ENCODE measurements at places on chromosomes 16 and 17. TPM values are rescaled to one million over a fixed set of nuclear protein-coding genes. Genes with fewer than 3 reads are reported as not detected.

FSCN2 gene
- 1.0 TPM for total RNA-seq

FNDC8 gene
- total RNA-seq: not detected

NPIPA2 gene
- 1.4 TPM for total RNA-seq

- DNase-seq: no peak
- H3K4me1 ChIP-seq: no peaks in the 10 kb centered on the region
- no peak overlapping the region for H3K4me3 ChIP-seq
- no peaks in the 10 kb centered on the region for H3K27me3 ChIP-seq
- H3K27ac ChIP-seq: no peak overlapping the region
Measured at GRCh38 chr17:42472709-42473521, 14.2 kb downstream of the ATP6V0A1 start.

DNA sequence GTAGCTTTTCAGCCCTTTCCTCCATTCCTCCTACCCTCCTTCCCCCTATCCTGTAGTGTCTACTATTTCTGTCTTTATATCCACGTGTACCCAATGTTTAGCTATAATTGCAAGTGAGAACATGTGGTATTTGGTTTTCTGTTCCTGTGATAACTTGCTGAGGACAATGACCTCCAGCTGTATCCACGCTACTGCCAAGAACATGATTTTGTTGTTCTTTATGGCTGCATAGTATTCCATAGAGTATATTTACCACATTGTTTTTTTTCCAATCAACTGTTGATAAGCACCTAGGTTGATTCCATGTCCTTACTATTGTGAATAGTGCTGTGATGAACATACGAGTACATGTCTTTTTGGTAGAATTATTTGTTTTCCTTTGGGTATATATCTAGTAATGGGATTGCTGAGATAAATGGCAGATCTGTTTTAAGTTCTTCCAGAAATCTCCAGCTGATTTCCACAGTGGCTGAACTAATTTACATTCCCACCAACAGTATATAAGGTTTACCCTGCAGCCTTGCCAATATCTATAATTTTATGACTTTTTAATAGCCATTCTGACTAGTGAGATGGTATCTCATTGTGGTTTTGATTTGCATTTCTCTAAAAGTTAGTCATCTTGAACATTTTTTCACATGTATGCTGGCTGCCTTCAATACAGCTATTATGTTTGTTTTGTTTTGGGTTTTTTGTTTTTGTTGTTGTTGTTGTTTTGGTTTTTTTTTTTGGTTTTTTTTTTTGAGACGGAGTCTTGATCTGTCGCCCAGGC lies 10.9 kb upstream of the COPRS start:
- H3K27me3 ChIP-seq: no peaks in the 10 kb centered on the region
- no peak overlapping the region for H3K27ac ChIP-seq
- no peak for DNase-seq
- peaks cover 68% of the 10 kb centered on the region for H3K36me3 ChIP-seq
- no peak overlapping the region for H3K4me3 ChIP-seq

DNA sequence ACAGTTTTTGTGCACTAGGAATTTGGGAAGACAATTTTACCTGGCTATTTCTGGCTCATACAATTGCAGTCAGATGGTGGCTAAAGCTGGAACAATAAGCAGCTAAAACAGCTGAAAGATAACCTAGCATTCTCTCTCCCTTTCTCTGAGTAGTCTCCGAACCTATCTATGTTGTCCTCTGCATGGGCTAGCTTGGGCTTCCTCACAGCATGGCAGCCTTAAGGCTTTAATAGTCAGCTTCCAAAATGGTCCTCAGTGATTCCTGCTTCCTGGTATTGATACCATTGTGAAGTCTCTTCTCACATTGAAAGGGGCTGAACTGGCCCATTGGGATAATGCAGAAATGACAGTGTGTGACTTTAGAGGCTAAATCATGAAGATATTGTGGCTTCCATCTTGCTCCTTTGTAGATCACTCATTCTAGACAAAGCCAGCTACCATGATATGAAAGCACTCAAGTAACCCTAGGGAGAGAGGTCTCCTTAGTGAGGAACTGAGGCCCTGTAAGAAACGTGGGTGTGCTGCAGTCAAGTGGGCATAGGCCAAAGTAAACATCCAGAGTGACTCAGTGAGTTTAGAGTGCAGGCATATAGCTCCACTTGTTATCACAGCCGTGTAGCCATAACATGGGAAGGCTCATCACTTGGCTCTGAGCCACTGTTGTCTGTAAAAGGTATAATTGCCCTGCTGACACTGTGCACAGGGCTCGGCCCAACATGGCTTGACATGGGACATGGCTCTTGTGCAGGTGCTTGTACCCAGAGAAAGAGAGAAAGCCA lies 5.5 kb upstream of the VKORC1 start:
- no peak overlapping the region for H3K27ac ChIP-seq
- DNase-seq: no peak
- H3K4me1 ChIP-seq: peaks cover 10% of the 10 kb centered on the region
- no peak overlapping the region for H3K4me3 ChIP-seq
- H3K36me3 ChIP-seq: no peaks in the 10 kb centered on the region
- H3K27me3 ChIP-seq: no peaks in the 10 kb centered on the region

- peaks cover 43% of the 10 kb centered on the region for H3K36me3 ChIP-seq
- peak overlapping the region; percentile 50 for H3K27ac ChIP-seq
- no peak for DNase-seq
- peak overlapping the region; percentile 98 for H3K4me3 ChIP-seq
Measured at GRCh38 chr17:81684442-81684911, 666 bp downstream of the HGS start.

- peaks cover 1% of the 10 kb centered on the region for H3K36me3 ChIP-seq
- no peaks in the 10 kb centered on the region for H3K4me1 ChIP-seq
- no peak overlapping the region for H3K27ac ChIP-seq
- DNase-seq: no peak
- no peaks in the 10 kb centered on the region for H3K27me3 ChIP-seq
Measured at GRCh38 chr17:3866276-3866675, 20.2 kb upstream of the NCBP3 start.

GRCh38 chr17:72439893-72440502 lies 319.2 kb downstream of the SOX9 start:
- H3K36me3 ChIP-seq: no peaks in the 10 kb centered on the region
- no peaks in the 10 kb centered on the region for H3K27me3 ChIP-seq
- no peak overlapping the region for H3K4me3 ChIP-seq
- H3K4me1 ChIP-seq: no peaks in the 10 kb centered on the region
- no peak overlapping the region for H3K27ac ChIP-seq
- DNase-seq: no peak

GRCh38 chr16:89700100-89700648 lies 1.3 kb downstream of the SPATA2L start:
- peaks cover 6% of the 10 kb centered on the region for H3K36me3 ChIP-seq
- peak; percentile 98 for DNase-seq
- H3K27ac ChIP-seq: peak overlapping the region; percentile 92
- no peaks in the 10 kb centered on the region for H3K27me3 ChIP-seq

- H3K36me3 ChIP-seq: no peaks in the 10 kb centered on the region
- H3K4me1 ChIP-seq: peaks cover 13% of the 10 kb centered on the region
- no peak for DNase-seq
- no peak overlapping the region for H3K27ac ChIP-seq
- no peak overlapping the region for H3K4me3 ChIP-seq
Measured at GRCh38 chr17:18851201-18851600, 6.7 kb upstream of the PRPSAP2 start.

DNA sequence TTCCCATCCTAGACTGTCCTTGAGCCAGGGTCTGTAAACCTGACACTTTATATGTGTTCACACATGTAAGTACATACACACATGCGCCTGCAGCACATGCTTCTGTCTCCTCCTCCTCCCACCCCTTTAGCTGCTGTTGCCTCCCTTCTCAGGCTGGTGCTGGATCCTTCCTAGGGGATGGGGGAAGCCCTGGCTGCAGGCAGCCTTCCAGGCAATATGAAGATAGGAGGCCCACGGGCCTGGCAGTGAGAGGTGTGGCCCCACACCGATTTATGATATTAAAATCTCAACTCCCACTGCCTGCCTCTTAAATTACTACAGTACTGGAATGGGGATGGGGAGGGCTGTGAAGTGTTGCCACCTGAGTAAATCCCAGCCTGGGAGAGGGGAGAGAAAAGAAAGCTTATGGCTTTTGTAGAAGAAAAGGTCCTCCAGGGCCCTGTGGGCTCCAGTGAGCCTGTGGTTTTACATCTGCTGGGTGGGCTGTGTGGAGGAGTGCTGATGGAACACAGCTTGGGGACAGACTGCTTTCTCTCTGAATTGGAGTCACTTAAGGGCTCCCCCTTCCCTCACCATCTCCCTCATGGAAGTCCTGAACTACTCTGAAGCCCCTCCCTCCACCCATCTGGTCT lies 990 bp upstream of the WNK4 start:
- peaks cover 20% of the 10 kb centered on the region for H3K4me1 ChIP-seq
- no peak overlapping the region for H3K4me3 ChIP-seq
- DNase-seq: no peak
- no peak overlapping the region for H3K27ac ChIP-seq

- H3K4me1 ChIP-seq: no peaks in the 10 kb centered on the region
- no peaks in the 10 kb centered on the region for H3K36me3 ChIP-seq
- H3K4me3 ChIP-seq: no peak overlapping the region
- DNase-seq: no peak
Measured at GRCh38 chr17:44601539-44601938, 44.3 kb downstream of the FZD2 start.

DNA sequence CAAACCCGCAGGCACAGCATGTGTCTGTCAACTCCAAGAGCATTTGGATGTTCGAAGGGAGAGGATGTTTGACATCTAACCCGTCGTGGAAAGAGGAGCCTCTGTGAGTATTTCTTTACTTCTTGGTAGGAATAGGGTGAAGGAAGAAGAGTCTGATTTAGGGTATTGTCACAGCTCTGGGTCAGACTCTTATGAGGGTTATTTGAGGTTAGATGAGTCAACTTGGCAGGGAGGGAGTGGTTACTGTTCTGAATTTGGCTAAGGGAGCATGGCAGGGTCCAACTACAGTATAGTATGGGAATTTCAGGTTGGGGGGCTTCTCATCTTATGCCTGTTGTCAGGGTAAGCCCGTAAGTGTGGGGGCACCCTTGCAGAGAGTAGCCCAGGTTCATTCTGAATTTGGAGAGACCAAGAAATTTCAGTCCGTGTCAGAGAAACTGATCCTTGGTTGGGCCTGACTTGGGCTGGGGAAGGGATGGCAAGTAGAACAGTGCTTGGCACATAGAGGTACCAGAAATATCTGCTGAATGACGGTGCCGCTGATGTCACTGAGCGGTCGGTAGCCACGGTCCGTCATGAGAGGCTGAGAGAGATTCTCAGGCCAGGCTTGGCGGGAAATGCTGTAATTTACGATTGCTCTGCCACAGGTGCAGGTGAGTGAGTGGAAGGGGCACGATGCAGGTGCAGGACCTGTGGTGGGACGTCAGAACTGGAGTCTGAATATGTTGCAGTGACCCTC lies 43.2 kb downstream of the MYH3 start:
- no peaks in the 10 kb centered on the region for H3K27me3 ChIP-seq
- no peak overlapping the region for H3K27ac ChIP-seq
- no peaks in the 10 kb centered on the region for H3K36me3 ChIP-seq
- H3K4me1 ChIP-seq: no peaks in the 10 kb centered on the region

GRCh38 chr17:52035336-52035915 lies 123.1 kb downstream of the CA10 start:
- no peaks in the 10 kb centered on the region for H3K27me3 ChIP-seq
- no peaks in the 10 kb centered on the region for H3K4me1 ChIP-seq
- no peak for DNase-seq
- no peak overlapping the region for H3K27ac ChIP-seq
